Hippocampal formation (tissue), 2 donors: ENCODE measurements at places on chromosomes 1 and 21.

- peak; percentile 39 for DNase-seq
These were observed 19.4 kb downstream of the PLEKHM2 start for GRCh38 chr1:15703562-15703961.

- DNase-seq = no peak
These were observed 17.6 kb downstream of the TEX35 start for GRCh38 chr1:178530502-178530901.

DNA sequence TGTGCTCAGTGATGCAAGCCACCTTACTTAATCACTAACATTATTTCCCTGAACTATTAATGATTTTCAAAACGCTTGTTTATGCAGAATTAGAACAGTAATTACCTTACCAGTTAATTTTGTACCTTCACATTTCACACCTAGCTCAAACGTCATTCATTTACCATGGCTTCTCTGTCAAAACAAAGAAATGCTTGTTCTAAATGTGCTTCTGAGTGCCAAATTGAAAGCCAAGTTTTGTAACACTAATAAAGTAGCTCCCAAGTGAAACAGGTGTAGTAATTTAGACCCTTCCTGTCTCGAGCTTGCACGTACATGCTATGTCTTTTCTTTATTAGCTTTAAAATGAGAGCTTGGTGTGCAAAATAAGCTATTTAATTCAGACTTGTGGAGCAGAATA lies 533.7 kb upstream of the PKN2 start:
- no peak for DNase-seq

GRCh38 chr1:33399375-33399774 lies 31.5 kb downstream of the PHC2 start:
- no peak for DNase-seq

DNA sequence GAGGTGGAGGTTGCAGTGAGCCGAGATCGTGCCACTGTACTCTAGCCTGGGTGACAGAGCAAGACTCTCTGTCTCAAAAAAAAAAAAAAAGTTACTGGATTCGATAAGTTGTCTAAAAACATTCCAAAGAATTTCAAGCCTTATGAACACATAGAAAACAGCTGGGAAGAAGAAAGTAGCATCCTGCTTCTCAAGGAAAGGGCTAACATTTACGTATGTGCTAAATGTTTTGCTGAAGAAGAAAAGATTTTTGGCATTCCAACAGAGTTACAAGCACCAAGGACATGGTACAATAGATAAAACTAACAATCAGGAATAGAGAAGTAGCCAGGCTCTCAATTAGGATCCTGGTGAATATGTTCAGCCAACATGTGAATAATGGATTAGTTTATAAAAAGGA lies 69.8 kb downstream of the HFM1 start:
- no peak for DNase-seq

DNA sequence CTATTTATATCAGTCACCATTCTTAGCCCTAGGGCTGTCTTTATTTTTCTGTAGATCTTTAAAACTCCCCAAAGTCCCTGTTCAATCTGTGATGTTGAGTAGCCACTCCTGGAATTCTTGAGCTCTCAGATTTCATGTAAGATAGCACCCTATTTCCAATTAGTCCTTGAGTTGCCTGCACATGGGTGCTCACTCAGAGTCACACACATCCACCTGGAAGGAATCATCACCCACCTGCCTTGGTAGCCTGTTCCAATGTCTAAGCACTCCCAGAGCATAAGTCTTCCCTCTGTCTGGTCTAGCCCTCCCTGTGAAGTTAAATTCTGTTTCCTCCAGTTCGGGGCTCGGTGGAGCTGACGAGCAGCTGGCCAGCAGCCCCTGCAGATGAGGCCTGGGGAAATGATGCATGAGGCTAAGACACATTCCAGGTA lies 14.7 kb upstream of the ATF3 start:
- no peak for DNase-seq

DNA sequence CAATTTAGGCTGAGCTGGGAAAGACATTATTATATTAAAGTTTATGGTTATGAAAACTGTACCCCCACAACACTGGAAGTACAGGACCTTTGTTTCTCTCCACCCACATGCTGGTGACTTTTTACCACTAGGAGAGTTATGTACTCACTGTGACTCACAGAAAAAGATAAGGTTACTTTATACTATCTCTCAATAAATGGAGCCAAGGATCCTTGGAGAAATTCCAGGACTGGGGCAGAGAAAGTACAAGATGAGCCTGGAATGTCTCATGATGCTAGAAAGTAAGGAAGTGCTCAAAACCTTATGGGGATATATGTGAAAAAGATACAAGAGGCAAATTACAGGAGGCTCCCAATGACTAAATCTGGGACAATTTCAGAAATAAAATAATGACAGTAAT lies 63.9 kb upstream of the C1orf105 start:
- no peak for DNase-seq

DNA sequence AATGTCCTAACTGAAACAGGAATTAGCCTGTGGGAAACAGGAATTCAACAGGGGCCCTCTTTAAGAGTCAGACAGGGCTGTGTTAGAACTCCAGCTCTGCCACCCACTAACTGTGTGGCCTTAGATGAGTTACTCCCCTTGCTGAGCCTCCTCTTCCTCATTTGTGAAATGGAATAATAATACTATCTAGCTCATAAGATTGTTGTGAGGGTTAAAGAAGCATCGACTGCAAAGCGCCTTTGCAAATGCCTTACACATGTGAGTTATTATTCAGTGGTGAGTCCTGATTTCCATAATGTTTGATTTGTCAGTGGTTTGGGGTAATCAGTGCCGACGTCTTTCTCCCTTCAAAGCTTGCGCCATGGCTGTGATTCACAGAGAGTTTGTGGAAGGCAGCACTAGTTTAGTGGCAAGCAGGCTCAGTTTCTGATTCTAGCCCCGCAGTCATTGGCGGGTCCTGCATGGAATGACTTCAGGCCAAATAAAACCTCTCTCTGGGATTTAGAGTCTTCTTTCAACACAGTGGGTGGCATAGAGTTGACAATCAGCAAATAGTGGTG lies 388.5 kb downstream of the PLPP3 start:
- DNase-seq = no peak

- DNase-seq = no peak
These were observed 82.8 kb downstream of the DISP1 start for GRCh38 chr1:222897527-222898190.

DNA sequence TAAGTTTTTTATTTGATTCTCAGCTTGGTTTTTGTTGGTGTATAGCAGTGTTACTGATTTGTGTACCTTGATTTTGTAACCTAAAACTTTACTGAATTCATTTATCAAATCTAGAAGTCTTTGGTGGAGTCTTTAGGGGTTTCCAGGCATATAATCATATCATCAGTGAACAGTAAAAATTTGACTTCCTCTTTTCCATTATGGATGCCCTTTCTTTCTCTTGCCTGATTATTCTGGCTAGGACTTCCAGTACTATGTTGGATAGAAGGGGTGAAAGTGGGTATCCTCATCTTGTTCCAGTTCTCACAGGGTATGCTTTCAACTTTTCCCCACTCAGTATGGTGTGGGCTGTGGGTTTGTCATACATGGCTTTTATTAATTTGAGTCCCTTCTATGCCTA lies 23.6 kb upstream of the MAB21L3 start:
- no peak for DNase-seq

GRCh38 chr21:42414066-42414465 lies 10.4 kb downstream of the UBASH3A start:
- DNase-seq = no peak

- DNase-seq = no peak
These were observed 642 bp upstream of the PARP1 start for GRCh38 chr1:226408285-226409184.

GRCh38 chr1:90728502-90729287 lies 11.6 kb upstream of the BARHL2 start:
- no peak for DNase-seq

DNA sequence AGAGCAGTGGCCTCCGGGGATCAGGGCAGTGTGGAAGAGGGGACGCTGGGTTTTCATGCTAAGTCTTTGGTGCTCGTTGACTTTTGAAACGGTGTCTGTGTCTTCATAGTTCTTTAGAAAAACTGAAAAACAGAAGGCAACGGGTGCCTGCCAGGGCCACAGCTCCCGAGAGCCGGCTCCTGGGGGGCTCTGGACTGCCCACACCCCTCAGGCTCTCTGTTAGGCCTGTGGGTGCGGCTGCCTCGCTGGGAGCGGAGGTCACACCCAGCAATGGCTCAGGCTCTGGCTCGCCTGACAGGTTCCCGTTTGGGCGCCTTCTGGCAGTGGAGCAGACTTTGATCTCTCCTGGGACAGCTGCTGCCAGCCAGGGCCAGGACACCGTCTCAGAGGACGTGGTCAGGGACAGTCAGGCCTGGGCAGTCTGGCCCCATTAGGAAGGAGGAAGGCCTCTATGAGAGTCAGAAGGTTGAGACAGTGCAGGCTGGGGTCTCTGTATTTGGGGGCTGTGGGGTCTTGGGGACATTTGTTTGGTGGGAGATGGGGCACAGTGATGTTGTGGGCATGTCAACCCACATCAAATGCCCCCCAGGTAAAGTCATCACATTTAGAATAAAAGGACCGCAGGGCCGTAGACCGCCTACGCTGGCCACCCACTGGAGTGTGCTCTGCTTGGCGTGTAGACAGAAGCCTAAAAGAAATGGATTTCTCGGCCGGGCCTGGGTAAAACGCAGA lies 5.6 kb downstream of the ARHGEF16 start:
- DNase-seq = no peak

DNA sequence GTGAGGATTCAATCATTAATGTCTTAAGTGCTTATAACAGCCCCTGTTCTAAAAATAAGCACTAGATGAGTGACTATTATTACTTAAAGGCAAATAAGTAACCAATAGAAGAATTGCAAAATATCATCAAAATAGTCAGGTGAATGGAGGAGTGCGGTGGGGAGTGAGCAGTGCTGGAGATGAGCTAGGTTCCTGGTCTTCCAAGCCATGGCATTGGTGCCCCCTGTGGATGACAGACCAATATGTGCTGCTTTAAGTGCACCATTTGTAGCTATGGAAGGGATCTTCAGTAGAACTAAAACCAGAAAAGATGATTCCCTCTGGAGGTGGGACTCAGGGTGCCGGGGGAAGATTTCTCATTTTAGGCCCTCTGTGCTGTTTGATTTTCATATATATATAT lies 46.1 kb upstream of the SLC30A1 start:
- no peak for DNase-seq

GRCh38 chr1:197063212-197063611 lies 3.8 kb downstream of the F13B start:
- no peak for DNase-seq

DNA sequence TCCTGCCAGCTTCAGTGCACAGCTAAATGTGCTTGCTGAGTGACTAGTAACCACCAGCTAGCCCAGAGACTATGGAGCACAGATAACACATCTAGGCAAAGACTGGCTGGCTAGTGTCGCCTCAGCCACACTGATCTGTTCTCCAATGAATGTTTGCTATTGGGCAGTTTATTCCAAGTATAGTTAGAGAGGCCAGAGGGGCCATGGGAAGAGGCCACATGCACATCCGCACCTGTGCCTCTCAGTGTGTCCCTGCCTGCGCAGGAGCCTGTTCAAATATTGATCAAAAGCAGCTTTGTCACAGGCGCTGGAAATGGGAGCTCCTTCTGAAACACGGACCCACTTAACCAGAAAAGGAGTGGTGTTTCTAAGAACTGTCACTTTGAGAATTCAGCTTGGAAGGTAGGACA lies 51.3 kb upstream of the ATP1A1 start:
- no peak for DNase-seq

DNA sequence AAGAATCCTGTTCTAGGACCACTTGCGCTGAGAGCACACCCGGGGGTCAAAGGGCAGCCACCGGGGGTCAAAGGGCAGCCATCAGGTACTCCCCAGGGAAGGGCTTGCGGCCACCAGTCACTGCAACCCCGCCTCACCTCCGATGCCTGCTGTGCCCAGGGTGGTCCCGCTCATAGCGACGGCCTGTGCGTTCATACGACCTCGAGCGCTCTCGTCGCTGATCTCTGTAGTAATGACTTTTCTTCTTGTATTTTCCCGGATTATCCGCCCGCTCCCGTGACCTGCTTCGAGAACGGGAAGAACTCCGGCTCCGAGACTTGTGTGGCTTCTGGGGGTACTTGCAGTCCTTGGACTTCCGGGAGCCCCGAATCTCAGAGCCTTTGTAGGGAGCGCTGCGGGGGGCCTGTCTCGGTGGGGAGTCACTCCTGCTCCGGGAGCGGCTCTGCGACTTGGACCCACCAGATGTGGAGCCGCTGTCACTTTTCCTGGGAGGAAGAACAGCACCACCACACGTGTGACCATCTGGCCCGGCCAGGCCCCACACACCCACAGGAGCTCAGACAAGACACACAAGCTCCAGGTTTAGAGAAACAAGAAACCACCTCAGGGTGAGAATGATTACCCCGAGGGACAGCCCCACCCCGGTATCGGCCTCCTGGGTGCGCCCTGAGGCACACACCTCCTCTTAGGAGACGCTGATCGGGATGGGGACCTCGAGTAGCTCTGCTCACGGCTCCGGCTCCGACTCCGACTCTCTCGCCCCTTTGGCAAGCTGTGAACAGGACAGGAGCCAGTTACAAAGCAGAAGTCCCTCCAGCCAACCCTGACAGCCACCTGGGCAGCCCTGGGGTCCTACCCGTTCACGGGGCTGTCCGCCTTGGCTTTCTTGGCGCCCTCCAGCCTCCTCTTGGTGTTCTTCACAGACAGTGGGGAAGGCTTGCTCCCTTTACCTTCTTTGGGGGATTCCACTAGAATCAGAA lies 11.7 kb downstream of the CCNL2 start:
- no peak for DNase-seq

GRCh38 chr1:59396387-59396786 lies 99.5 kb downstream of the FGGY start:
- no peak for DNase-seq

DNA sequence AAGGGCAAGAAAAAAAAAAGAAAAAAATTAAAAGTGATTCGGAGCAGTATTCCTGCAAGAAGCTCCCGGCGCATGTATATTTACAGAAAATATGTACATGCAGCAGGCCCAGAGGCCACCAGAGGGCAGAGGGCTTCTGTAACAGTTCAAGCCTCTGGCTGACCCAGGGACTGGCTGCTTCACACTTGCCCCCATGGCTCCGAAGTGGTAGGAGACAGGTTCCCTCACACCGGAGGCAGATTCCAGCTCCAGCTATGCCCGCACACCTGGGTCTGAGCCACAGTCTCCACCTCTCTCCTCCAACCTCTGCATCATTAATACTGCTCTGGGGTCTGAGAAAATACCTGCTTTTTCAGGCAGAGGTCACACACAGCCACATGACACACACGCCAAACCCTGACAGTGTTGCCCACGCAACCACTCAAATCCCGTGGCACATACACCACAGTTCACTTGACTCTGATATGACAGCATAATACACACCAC lies 2.2 kb upstream of the ARHGAP30 start:
- no peak for DNase-seq
